ENCODE measurements at places on chromosomes 4 and X. TPM values are rescaled to one million over a fixed set of nuclear protein-coding genes. Genes with fewer than 3 reads are reported as not detected.

DNA sequence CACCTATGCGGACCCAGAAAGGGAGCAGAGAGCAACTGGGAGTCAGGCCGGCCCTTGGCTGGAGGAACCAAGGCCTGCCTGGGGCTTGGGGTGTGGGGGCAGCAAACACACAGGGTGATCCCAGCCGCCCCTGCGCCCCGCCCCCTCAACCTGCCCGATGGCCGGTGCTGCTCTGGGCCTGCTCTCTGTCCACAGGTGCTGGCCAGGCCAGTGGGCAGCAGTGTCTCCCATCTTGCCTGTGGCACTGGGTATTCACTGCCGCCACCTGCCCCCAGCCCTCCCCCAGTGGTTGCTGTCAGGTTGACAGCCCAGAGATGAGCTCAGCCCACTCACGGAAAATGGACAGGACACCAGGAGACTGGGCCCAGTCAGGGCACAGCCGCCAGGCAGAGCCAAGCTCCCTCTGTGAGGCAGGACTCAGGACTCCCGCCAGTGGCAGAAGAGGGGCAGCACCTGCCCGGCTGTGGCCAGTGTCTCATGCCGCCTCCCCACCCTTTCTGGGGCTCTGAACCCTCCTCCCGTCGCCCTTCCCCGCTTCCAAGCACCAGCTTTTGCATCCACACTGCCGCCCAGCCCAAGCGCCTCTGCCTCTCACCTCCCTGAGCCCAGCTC lies 4.7 kb downstream of the NKX1-1 start:
- H3K36me3 ChIP-seq: no peaks in the 10 kb centered on the region
- H3K27me3 ChIP-seq: peaks cover 67% of the 10 kb centered on the region
- H3K4me1 ChIP-seq: peaks cover 22% of the 10 kb centered on the region
- DNase-seq: no peak

- H3K36me3 ChIP-seq: no peaks in the 10 kb centered on the region
- peaks cover 44% of the 10 kb centered on the region for H3K27me3 ChIP-seq
- H3K27ac ChIP-seq: no peak overlapping the region
Observed at GRCh38 chrX:65874110-65874509, 165.8 kb downstream of the VSIG4 start.

DNA sequence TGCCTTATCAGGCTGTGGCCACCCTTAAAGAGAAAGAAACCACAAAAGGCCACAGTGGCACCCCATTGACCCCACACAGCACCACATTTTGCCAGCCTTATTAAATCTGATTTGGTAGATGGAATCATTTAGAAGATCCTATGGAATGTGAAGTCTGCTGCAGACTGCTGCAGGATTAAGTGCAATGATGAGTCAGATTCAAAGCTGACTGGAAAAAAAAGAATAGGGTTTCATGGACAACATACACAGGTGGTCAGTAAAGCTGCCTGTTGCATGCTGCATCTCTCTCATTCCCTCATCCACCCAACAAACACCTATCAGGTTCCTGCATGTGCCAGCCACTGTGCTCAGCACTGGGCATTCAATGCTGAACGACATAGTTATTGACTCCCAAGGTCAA lies 56.6 kb downstream of the CHST7 start:
- H3K27me3 ChIP-seq: peaks cover 20% of the 10 kb centered on the region
- no peak overlapping the region for H3K4me3 ChIP-seq
- no peak for DNase-seq
- no peak overlapping the region for H3K27ac ChIP-seq
- peaks cover 45% of the 10 kb centered on the region for H3K4me1 ChIP-seq

HTN1 gene
- total RNA-seq: not detected

- no peaks in the 10 kb centered on the region for H3K36me3 ChIP-seq
- DNase-seq: peak; percentile 79
- peaks cover 20% of the 10 kb centered on the region for H3K4me1 ChIP-seq
- no peak overlapping the region for H3K4me3 ChIP-seq
Observed at GRCh38 chrX:130024127-130024526, 41.7 kb downstream of the BCORL1 start.

EXOC1L gene
- total RNA-seq: not detected

DNA sequence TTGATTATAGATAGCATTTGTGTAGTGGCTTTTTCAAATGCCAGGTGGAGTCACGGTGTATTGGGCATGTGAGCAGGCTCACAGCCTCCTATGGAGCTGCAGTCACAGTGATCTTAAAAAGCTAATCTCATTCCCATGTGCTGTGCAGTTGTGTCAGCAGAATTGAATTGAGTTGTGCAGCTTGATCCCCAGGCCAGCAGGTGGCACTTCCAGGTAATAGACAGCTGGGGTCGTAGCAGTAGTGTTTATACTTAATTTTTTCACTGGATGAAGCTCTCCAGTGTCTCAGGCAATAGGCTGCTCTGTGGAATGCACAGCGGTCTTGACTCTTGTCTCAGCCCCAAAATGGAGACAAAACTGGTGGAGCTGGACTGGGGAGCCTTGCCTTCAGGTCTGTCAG lies 1028.1 kb downstream of the SH3BGRL start:
- no peaks in the 10 kb centered on the region for H3K4me1 ChIP-seq
- no peaks in the 10 kb centered on the region for H3K27me3 ChIP-seq
- H3K27ac ChIP-seq: no peak overlapping the region
- no peak for DNase-seq
- H3K36me3 ChIP-seq: no peaks in the 10 kb centered on the region

- H3K36me3 ChIP-seq: no peaks in the 10 kb centered on the region
- H3K4me3 ChIP-seq: no peak overlapping the region
- peaks cover 66% of the 10 kb centered on the region for H3K4me1 ChIP-seq
- DNase-seq: no peak
- H3K27ac ChIP-seq: no peak overlapping the region
Observed at GRCh38 chr4:38612646-38613414, 51.2 kb upstream of the KLF3 start.

RIPPLY1 gene
- total RNA-seq: not detected

- no peak overlapping the region for H3K4me3 ChIP-seq
- H3K4me1 ChIP-seq: no peaks in the 10 kb centered on the region
- no peak overlapping the region for H3K27ac ChIP-seq
- H3K36me3 ChIP-seq: no peaks in the 10 kb centered on the region
- no peak for DNase-seq
Observed at GRCh38 chr4:39808231-39808749, 110.4 kb downstream of the UBE2K start.

DNA sequence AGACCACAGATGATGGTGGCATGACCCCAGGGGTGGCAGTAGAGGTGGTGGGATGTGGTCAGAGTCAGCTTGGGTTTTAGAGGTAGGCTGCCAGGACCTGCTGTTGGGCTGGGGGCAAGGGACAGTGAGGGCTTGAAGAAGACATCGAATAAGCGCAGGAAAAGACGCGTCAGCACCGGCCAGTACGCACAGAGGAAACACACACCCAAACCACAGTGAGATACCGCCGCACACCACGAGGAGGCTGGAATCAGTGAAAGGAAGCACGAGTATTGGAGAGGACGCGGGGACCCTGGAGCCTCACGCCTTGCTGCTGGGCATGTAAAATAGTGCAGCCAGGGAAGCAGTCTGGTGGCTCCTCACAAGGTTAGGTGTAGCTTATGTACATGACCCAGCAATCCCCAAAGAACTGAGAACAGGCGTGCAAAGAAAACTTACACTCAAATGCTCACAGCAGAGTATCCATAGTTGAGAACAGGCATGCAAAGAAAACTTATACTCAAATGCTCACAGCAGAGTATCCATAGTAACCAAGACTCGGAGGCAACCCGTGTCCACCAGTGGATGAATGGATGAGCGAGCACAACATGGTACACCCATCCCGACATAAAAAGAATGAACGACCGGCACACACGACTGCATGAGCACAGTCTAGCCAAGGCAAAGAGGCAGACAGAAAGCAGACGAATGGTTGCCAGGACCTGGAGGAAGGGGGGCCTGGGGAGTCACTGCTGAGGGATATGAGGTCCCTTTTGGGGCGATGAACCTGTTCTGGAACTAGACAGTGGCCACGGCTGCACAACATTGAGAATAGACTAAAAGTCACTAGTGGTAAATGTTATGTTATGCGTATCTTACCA lies 13.3 kb downstream of the PDZD4 start:
- H3K4me1 ChIP-seq: peaks cover 4% of the 10 kb centered on the region
- no peaks in the 10 kb centered on the region for H3K36me3 ChIP-seq
- no peak for DNase-seq
- no peak overlapping the region for H3K4me3 ChIP-seq
- no peaks in the 10 kb centered on the region for H3K27me3 ChIP-seq

CFAP299 gene
- not detected for total RNA-seq
